ENCODE measurements at places on chromosomes 2 and 18.
A peak's percentile ranks its signal among the peaks of the same experiment; 100 is the strongest.

- peak; percentile 96 for DNase-seq
Observed at GRCh38 chr2:188293601-188294351, 2.1 kb downstream of the GULP1 start.

DNA sequence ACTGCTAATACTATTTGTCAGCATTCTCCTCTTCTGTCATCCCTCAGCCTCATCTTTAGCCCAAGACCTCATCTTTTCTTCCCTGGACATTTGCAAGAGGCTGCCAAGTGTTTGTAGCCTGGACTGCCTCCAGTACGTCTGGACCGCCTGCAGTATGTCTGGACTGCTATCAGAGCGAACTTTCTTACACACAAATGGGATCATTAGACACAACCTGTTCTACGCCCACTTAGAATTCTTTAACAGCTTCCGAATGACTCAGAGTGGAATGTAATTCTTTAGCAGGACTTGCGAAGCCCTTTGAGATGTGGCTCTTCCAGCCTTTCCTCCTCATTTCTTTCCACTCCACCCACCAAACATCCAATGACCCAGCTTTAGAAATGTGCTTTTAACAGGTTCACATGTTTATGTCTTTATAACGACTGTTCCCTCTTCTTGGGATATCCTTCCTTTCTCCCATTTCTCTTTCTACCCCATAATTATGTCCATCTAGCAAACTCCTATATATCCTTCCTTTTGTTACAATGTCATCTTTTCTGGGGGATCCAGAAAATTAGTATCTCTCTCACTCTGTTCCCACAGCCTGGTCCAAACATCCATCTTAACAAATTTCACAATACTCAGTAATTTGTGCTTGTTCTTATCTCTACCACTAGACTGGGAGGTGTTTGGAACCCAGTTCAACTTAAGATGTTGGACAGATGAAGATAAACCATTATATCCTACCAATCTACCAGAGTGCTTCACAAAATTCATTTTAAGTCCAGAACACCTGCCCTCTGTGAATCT is 171.3 kb upstream of the PGAP1 start:
- DNase-seq, result no peak

DNA sequence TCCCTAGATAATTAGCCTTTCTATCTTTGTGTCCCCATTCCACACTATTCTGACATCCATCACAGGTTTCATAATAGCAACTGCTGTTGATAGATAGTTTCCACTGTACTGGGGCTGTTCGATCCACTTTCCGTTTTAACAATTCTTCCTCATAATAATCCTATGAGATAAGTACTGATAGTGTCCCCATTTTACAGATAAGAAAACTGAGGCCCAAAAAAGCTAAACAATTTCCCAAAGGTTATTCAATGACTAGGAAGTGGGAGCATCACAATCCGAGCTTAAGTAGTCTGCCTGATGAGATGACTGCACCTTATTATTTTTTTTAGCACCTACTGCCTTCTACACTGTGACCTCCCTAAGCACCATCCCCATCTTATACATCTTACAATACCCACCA is 569.2 kb downstream of the STK39 start:
- no peak for DNase-seq

- DNase-seq, result no peak
Observed at GRCh38 chr18:36006997-36007396, 34.5 kb downstream of the RMP24 start.

DNA sequence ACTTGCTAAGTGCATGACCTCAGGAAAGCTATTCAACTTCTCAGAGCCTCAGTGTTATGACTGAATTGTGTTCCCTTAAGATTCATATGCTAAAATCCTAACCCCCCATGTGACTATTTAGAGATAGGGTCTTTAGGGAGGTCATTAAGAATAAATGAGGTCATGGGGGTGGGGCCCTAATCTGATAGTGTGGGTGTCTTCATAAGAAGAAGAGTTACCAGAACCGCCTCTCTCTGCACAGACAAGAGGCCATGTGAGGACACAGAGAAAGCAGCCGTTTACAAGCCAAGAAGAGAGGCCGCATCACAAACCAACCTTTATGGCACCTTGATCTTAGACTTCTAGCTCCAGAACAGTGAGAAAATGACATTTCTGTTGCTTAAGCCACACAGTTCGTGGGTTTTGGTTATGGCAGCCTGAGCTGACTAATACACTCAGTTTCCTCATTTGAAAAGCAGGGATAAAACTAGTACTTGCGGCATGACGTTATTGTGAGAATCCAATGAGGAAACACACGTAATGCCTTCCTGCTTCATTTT is 9.9 kb downstream of the SH2D6 start:
- DNase-seq, result no peak

DNA sequence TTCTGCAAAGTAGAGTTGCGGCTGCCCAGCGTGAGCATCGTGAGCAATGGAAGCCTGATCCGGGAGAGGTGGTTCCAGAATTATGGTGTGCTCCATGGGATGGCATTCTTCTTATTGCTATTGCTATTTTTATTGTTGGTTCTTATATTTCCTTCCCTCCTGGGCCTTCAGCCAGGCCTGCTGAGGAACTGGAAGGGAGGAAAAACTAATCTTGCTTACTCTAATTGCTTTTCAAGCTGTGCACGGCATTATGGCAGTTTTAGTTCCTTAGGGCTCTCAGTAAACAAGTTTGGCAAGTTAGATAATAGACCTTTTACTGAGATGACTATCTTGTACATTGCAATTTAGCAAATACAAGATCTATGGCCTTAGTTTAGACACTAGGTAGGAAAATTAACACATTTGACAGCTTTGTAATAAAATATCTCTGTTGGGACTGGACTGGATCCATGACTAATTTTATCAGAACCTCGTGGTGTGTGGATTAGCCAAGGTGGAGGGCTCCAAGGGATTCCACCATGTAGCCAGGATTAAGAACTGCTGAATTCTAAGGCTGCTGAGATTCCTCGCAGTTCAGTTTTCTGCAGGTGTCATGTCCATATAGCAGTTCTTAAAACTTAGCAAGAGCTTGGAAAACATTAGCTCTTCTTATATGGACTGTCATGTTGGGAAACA is 6.0 kb downstream of the RSAD2 start:
- peak; percentile 81 for DNase-seq

DNA sequence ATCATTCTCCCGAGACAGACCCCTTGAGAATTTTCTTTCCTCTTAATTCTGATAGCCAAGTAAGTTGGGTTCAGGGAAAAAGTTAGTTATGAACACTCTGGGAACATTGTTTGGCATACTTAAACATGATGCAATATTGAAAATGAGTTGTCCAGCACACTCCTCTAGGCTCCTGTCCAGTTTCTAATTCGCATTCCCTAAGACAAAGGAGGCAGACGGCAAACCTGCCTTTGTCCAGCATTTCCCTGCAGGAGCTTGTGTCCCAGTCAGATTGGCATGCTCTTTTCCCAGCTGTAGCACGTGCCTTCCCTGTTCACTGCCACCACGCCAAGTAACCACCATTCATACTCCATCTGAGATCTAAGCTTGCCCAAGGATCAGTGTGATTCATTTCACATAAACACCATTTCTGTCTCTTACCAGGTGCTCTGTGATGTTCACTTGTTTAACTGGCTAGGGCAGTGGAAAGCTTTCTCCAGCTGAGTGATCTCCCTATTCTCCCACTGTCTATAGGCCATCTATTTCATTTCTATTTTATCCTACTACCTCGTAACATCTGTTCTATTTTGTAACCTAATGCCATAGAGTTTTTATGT is 150.0 kb upstream of the EPB41L3 start:
- no peak for DNase-seq

- no peak for DNase-seq
Observed at GRCh38 chr2:152525277-152525838, 190.4 kb downstream of the FMNL2 start.

DNA sequence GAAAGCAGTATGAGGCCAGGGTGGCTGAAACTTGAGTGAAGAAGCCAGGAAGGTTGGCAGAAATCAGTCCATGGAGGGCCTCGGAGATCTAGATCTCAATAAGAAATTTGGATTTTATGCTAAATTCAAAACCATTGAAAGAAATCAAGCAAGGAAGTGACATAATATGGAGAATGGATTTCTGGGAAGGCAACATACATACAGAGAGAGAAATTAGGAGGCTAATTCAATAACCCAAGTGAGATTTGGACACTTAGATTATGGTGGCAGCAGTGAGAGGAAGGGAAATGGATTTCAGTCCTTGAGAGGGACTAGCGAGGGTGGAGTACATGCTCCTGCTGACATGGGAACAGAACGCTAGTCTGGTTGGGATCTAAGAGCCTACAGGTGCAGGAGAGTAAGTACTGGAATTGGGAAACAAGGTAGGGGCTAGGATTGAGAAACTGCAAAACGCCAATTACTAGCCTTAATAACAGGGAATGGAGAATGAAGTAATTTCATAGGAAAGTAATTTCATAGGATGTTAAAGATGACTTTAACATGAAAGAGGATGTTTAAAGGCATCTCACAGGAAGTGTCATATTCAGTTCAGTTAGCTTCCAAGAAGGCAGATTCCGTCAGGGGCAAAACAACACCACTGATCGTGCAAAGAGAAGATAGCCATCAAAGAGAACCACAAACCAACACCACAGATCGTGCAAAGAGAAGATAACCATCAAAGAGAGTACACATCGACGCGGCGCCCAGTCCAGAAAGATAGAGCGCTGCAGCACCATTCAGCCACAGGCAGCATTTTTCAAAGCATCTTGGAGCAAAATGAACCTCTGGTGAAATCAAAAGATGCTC is 27.2 kb downstream of the CDKL4 start:
- no peak for DNase-seq

GRCh38 chr2:9234680-9235146 is 28.1 kb downstream of the ASAP2 start:
- DNase-seq, result no peak

DNA sequence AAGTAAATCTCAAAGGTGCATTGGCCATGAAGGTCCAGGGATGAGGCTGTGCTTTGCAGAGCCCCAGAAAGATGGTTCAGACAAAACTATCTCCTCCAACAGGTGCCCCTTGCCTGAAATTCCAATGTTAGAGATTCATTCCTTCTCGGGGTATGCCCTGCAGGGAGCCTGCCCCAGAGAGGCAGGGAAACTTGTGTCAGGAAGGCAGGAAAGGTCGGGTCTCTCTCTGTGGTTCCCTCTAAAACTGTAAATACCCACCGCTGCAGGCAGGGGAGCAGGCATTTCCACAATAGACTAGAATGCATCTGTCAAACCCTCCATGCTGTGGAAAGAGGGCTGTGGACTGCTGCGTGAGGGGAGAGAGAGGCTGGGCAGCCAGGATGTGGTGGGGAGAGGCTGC is 207.8 kb upstream of the SMAD2 start:
- no peak for DNase-seq

DNA sequence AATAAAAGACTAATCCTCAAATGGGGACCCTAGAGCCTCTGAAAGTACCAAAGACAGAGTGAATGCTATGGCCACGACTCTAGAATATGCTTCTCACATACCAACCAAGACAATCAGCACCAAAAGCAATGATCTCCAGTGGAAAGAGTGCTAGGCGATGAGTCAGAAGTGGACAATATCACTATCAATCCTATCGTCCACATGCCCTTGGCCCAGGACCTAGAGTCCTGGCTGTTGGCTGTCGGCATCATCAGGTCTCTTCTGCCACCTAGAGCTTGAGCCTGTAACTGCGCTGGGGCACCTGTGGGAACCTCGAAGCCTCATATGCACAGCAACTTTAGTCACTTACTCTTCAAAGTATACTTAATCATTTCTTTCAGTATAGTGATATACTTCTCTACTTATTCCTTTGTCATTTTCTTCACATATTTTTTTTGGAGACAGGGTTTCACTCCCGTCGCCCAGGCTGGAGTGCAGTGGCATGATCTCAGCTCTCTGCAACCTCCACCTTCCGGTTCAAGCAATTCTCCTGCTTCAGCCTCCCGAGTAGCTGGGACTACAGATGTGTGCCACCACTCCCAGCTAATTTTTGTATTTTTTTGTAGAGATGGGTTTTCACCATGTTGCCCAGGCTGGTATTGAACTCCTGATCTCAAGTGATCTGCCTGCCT is 29.7 kb downstream of the NOL10 start:
- no peak for DNase-seq

DNA sequence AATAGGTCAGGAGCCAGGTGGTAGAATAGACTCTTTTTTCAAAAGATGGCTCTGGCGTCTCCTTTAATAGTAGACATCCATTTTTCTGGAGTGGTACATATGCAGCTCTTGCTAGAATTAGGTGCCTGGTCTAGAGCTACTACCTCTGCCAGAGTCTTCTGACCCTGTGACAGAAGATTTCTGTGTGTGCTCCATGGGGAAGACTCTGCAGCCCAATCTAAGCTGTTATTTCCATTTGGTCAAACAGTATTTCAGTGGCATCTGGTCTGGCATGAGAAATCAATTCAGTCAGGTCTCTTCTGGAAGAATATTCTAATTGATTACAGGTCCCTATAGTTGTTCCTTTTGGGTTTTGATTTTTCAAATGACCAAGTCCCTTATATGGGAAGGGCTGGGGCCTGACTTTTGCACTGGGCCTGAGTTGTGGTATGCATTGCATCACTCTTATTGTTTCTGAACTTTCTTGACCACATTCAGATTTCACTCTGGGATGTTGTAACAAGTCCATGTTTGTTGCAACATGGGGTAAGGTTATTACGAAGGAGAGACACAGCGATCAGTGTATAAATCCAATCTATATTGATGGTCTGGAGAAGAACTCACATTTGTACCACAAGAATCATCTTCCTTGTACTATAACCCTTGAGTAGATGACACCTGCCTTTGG is 12.1 kb downstream of the MXD1 start:
- no peak for DNase-seq

- no peak for DNase-seq
Observed at GRCh38 chr2:128708106-128708816, 389.6 kb upstream of the HS6ST1 start.

- DNase-seq, result peak; percentile 35
Observed at GRCh38 chr18:73381699-73382036, 513.9 kb upstream of the NETO1 start.

DNA sequence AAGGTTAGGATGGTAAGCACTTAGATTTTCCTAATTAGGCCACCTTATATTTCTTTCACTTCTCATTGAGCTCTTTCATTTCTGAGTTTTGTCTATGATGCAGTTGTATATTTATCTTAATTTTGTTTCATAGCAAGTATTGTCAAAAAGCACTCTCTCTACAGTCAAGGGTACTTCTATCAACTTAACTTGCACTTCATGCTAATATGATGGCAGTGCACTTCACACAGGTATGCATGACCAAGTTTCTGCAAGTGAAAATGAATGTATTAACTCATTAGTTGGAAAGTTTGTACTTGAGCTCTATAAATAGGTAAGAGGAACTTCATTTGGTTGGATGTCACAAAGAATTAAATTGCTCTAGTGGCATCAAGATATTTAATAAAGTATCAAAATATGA is 51.5 kb upstream of the CDH19 start:
- DNase-seq, result no peak
